ENCODE measurements at places on chromosomes 12 and 14.
A peak's percentile ranks its signal among the peaks of the same experiment; 100 is the strongest.

DNA sequence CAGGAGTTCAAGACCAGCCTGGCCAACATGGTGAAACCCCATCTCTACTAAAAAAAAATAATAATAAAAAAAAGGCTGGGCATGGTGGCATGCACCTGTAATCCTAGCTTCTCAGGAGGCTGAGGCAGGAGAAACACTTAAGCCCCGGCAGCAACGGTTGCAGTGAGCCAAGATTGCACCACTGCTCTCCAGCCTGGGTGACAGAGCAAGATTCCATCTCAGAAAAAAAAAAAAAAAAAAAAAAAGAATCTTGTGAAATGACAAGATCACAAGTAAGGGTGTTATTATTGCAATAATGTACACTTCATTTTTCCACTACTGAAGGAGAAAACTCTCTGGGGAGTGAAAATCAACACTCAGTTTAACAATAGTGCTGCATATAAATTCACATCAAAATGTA lies 8.8 kb upstream of the PTGR2 start:
- no peak for DNase-seq

GRCh38 chr12:52713960-52714886 lies 10.9 kb upstream of the KRT77 start:
- DNase-seq: no peak

GRCh38 chr14:72515779-72516770 lies 377.8 kb downstream of the DPF3 start:
- DNase-seq: no peak

DNA sequence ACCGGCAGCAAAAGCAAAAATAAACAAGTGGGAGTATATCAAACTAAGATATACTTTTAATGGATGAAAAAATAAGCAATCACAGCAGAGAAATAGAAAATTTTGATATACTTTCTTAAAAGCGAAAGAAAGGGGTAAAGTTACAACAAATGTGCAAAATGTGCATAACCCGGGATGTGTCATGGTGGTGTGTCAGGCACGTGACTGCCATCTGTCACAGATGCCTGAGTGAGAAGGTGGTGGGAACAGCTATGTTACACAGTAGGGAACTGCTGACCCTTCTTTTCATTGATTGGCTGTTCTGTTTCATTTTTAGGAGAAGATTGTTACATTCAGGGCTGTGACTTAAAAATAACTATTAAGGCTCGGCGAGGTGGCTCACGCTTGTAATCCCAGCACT lies 168.1 kb upstream of the PELI2 start:
- DNase-seq: no peak

- DNase-seq: no peak
These were observed 798 bp downstream of the CCDC198 start for GRCh38 chr14:57492859-57493258.

- DNase-seq: no peak
These were observed 23.0 kb upstream of the TBK1 start for GRCh38 chr12:64428956-64429355.

- no peak for DNase-seq
These were observed 394.4 kb downstream of the DAD1 start for GRCh38 chr14:22194664-22195063.

DNA sequence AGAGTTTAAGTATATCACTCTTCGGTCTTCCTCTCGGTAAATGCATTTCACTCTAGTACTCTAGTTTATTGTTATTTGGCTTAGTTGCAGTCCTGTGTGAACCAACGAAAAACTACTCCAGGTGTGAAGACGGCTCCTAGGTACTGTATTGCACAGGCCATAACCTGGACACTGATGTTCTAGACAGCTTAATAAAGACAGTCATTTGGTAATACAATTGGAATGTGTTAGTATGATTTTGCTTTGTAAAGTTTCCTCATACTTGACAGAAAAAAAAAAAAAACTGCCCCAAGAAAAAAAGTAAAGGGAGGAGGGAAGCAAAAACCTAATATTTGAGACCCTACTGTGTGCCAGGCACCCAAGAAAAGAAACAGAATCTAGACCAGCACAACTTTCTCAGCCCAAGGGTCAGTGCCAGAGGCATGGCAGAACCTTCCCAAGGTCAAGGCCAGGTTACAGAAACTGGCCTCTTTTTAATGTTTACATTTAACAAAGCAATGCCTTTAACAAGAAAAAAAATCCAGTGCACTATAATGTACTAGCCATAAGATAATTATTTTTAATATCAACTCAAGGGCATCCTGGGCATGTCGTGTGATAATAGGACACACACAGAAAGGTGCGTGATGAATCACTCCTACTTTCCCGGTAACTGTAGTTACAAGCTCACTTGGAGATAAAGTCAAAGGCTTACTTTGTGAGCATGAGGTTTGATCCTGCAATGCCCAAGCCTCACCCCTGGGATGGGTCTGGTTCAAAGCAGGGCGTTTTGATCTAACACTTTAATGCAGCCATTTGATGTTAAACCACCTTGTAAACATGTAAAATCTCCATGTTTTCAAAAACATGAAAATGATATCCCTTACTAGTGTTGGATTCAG lies 110.6 kb downstream of the BMP4 start:
- DNase-seq: no peak

- no peak for DNase-seq
These were observed 117.6 kb upstream of the GARIN6 start for GRCh38 chr12:99529966-99530365.

DNA sequence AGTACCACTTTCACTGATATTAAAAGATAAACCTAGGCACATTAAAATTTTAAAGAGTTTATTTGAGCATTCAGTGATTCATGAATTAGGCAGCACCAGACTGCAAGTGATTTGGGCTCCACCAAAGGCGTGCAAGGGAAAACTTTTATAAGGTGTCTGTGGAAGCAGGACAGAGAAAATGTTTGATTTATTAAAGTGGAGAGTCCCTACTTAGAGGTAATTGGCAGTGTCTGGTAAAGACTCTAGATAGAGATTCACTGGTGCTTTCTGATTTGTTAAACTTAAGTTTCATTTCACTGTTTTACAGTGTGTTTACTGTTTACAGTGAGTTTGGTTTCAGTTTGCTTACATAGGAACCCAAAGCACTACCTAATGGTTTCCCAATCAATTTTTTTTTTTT lies 72.8 kb downstream of the ANKS1B start:
- DNase-seq: no peak

- no peak for DNase-seq
These were observed 793.3 kb downstream of the DIO2 start for GRCh38 chr14:79417961-79418360.

- no peak for DNase-seq
These were observed 16.3 kb downstream of the RAPGEF3 start for GRCh38 chr12:47742253-47742825.

GRCh38 chr12:125360540-125360939 lies 295.3 kb downstream of the AACS start:
- DNase-seq: no peak

GRCh38 chr14:94685166-94685581 lies 73.0 kb downstream of the SERPINA3 start:
- no peak for DNase-seq

- DNase-seq: no peak
These were observed 33.1 kb downstream of the WSCD2 start for GRCh38 chr12:108162207-108162606.

DNA sequence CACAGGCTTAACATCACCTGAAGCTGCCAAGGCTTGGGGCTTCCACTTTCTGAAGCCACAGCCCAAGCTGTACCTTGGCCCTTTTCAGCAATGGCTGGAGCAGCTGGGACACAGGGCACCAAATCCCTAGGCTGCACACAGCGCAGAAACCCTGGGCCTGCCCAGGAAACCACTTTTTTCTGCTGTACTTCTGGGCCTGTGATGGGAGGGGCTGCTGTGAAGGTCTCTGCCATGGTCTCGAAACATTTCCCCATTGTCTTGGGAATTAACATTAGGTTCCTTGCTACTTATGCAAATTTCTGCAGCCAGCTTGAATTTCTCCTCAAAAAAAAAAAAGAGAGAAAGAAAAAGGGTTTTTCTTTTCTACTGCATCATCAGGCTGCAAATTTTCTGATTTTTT lies 219.1 kb downstream of the RPL10L start:
- DNase-seq: no peak

DNA sequence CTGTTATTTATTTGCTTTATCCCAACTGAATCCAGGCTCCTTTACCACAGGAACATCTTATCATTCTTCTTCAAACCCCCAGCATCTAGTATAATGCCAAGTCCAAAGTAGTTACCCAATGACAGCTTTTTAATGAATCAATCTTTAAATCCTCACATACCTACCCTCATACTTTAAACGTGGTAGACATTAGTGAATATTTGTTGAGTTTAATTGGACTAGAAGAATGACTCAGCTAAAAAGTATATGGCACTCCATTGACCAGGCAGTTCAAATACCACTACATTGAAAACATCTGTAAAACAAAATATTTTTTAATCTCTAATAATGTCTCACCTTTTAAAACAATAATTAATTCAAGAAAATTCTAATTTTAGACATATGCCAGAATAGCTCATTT lies 98.1 kb downstream of the ZFC3H1 start:
- DNase-seq: no peak

- DNase-seq: no peak
These were observed 16.4 kb upstream of the SRP54 start for GRCh38 chr14:34966413-34966812.

DNA sequence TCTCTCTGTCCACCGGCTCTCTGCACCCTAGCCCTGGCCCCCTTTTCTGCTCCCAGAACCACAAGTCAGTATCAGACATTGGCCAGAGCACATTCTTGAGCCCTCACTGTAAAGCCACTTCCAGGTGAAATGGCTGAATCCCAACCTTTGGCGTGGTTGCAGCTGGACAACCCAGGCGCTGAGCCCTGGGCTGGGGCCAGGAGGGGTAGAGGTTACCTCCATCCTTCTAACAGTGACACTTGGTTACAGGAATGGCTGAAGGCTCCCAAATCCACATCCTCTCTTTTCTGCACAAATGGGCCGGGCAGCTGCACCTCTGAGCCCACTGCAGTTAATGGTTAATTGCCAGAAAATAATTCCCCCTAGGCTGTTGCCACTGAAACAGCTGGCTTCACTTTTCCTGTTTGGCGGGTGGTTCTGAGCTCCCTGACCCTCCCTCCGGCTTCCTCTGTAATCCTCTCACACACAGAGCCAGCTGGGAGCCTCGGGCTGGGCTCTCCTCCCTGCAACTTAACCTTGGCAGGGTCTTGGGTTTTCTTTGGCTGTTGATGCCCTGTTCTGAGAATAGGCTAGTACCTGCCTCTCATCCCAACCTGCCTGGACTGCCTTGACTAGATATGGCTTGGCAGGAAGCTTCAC lies 44.1 kb downstream of the TSPAN11 start:
- DNase-seq: no peak

DNA sequence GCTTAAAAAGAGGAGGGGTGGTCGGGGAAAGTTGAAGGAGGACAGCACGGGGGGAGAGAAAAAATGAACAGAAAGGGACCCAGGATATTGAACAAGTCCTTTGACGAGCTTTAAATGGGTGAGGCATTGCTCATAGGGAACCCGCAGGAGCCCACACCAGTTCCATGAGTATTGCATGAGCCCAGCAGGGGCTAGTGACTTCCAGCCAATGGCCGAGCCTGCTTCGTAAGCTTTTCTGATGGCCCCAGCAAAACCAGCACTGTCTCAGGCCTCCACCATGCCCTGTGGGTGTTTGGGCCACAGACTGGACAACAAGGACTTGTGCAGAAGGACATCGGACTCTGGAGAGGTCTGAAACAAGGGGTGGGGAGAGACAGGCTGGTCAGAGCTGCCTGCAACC lies 109.5 kb downstream of the ZFP36L1 start:
- DNase-seq: no peak

DNA sequence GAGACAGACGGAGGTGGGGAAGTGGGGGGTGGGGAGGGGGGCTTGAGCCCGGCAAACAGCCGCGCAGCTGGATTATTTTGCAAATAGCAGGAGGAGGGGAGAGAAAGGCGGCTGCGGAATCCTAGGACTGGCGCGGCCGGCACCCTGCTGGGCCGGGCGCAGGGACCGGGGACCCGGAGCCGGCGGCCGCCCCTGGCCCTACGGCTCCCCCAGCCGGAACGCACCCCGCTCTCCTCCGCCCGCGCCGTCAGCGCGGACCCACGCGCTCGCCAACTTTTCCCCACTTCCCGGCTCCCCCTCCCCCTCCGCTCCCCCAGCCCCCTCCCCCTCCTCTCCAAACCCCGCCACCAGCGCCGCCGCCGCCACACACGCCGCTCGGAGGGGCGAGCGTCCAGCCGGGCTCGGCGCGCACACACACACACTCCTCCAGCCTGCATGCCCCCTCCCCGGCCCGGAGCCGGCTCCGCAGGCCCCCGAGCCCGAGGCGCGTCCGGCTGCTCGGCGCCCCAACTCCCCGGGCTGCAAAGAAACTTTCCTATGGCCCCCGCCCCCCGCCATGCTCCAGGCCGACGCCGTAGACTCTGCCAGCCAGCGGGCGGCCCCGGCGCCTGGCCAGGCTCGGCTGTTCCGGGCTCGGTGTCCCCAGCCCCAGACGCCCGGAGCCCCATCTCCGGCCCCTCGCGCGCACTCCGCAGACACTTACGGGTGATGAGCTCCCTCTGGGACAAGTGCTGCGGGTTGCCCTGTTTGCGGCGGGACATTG lies 1.4 kb downstream of the BCL11B start:
- DNase-seq: no peak

GRCh38 chr14:62921466-62921865 lies 123.8 kb downstream of the KCNH5 start:
- no peak for DNase-seq

GRCh38 chr12:108305520-108305919 lies 33.6 kb downstream of the CMKLR1 start:
- peak; percentile 35 for DNase-seq

GRCh38 chr14:33569821-33570687 lies 380.8 kb downstream of the EGLN3 start:
- peak; percentile 14 for DNase-seq

- DNase-seq: no peak
These were observed 7.3 kb upstream of the HSP90AA1 start for GRCh38 chr14:102094101-102094500.

- DNase-seq: no peak
These were observed 7.4 kb upstream of the EPS8 start for GRCh38 chr12:15796493-15797141.

DNA sequence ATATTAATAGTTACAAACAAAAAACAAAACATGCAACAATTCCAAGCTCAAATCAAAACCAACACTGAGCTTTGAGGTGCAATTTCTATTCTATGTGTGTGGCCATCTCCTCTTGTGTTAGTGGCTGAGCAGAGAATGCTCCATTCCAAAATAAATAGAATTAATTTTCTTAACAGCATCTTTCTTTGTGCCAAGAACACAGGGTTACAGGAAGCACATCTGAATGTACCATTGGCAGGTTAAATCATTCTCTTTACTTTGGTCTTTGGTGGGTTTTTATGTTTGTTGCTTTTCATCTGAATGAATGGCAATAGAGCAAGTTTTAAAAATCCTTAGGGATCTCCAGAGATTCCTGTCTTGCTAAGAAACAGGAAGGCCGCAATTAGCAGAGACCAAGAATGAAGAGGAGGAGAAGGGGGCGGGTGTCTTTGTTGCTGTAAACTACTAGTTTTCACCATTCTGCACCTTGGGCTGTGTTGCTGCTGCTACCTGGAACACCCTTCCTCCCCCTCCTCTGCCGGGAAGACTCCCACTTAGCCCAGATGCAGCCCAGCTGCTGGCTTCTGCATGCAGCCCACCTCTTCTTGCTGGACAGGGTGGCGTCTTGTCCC lies 165.0 kb downstream of the RGS6 start:
- no peak for DNase-seq

- DNase-seq: no peak
These were observed 96.2 kb downstream of the PLBD1 start for GRCh38 chr12:14471497-14471896.

GRCh38 chr14:99543985-99544384 lies 60.0 kb downstream of the CCDC85C start:
- DNase-seq: no peak
